ENCODE measurements at places on chromosomes 2 and 18.
A peak's percentile ranks its signal among the peaks of the same experiment; 100 is the strongest.

DNA sequence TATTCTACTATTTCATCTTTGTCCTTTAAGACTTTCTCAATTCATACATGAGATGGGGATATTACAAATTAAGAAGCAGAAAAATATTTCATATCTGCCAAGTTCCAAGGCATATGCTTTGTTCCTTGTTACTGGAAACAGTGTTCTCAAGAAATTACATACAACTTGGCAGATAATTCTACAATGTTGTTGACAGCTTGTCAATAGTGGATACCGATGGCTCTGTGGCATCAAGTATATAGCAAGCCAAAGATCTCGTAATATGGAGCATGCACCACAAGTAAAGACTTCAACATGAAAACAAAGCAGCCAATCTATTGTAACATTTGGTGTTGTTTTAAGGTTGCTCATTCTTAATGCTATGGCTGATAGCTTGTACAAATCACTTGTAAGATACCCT lies 598.2 kb upstream of the KLHL29 start:
- DNase-seq, result no peak

DNA sequence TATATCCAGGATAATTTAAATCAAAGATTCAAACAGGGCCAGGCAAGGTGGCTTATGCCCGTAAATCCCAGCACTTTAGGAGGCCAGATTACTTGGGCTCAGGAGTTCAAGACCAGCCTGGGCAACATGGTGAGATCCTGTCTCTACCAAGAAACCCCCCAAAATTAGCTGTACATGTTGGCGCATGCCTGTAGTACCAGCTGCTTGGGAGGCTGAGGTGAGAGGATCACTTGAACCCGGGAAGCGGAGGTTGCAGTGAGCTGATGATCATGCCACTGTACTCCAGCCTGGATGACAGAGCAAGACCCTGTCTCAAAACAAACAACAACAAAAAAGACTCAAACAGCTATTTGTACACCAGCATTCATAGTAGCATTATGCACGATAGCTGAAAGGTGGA lies 9.2 kb downstream of the RAB10 start:
- no peak for DNase-seq

DNA sequence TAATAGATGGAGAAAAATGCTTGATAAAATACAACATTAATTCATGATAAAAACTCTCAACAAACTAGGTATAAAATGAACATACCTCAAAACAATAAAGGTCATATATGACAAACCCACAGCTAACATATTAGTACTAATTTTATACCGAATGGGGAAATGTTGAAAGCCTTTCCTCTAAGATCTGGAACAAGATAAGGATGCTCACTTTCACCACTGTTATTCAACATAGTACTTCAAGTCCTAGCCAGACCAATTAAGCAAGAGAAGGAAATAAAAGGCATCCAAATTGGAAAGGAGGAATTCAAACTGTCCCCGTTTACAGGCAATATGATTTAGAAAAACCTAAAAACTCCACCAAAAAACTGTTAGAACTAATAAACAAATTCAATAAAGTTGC lies 61.5 kb upstream of the CTIF start:
- no peak for DNase-seq

DNA sequence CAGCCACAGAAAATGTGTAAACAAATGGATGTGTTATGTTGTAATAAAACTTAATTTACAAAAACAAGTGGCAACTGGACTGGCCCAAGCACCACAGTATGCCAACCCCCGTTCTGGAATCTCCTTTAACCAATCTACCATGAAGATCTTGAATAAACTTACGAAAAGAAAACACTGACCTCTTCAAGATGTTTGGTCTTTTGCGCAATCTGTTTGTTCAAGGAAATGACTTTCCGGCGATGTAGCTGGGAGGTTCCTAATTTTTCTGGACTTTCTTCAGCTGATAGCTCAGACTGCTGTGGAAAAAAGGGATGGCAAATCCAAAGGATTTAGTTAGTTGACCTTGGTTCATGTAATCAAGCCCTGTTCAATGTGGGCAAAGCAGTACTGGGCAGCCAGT lies 55.7 kb downstream of the CCDC93 start:
- DNase-seq, result no peak

- no peak for DNase-seq
Measured at GRCh38 chr2:128717758-128718710, 399.4 kb upstream of the HS6ST1 start.

DNA sequence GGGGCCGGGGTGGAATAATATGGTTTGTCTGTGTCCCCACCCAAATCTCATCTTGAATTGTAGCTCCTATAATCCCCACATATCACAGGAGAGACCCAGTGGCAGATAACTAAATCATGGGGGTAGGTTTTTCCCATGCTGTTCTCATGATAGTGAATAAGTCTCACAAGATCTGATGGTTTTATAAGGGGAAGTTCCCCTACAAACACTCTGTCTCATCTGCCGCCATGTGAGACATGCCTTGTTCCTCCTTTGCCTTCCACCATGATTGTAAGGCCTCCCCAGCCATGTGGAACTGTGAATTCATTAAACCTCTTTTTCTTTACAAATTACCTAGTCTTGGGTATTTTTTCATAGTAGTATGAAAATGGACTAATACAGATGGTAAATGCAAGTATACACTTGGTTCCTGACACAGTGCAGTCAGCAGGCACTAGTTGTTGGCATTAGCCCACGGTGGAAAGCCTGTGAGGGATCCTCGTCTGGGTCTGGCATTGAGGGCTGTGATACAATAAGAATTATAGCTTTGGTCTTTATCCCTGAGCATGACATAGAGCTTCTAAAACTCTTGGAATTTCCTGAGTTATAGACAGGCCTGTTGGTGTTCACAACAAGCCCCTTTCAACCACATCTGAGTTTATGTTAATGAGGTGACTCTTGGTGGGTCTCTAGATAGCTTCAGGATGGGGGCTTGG lies 135.8 kb downstream of the CABLES1 start:
- no peak for DNase-seq

DNA sequence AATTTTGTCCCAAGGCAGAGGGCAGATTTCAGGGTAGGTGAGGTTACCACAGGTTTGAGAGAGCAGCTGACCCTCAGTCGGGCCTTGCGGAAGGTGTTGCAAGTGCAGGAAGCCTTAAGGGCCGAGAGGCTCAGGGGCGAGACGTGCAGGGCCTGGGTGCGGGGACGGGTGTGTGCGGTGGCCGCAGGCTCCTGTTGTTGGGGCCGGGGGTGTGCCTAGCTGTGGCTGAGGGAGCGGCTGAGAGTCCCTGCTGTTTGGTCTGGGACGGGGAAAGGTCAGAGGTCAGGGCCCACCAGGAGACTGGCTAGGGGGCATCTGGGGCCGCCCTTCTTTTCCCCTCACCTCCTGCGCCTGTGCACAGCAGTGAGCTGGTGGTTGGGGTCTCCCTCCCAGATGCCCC lies 52.5 kb downstream of the NTSR2 start:
- DNase-seq, result no peak

GRCh38 chr2:100870652-100871531 lies 51.0 kb downstream of the NPAS2 start:
- DNase-seq, result no peak

DNA sequence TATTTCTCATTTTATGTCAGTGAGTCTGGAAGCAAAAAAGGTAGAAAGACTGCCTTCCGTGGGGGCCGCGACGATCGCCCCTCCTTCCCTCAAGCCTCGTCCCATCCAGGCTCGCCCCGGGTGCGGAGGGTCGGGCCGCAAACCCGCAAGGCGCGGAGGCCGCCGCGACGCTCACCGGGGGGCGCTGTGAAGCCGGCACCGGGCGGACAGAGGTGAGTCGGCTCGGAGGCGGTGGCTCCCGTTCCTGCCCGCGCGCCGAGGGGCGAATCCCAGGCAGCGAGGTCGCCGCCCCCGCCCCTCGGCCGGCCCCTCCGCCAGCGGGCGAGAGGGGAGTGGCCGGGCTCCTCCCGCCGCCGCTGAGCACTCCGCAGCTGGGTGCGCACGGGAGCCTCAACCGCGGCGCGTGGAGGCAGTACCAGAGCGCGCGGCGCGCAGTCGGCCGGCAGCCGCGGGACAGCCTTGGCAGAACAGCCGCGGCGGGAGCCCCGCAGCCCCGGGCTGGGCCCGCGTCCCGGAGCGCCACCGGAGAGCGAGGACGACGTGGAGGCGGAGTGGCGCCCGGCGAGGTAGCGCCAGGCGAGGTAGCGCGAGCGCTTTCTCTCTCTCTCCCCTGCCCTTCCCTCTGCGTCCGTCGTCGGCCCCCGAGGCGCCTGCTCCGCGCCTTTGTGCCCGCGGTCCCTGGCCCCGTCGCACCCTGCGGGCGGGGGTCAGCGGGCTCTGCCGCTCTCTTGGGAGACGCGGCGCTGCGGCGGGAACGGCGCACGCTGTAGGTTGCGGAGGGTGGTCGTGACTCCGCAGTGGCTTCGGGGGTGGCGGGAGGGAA lies at the start of gene MYO1B:
MYO1B (plus strand) TSS at position 359 of the 823 bp plus-strand sequence. CDS start 31,492 bp downstream, outside the sequence.
- DNase-seq, result peak; percentile 92

DNA sequence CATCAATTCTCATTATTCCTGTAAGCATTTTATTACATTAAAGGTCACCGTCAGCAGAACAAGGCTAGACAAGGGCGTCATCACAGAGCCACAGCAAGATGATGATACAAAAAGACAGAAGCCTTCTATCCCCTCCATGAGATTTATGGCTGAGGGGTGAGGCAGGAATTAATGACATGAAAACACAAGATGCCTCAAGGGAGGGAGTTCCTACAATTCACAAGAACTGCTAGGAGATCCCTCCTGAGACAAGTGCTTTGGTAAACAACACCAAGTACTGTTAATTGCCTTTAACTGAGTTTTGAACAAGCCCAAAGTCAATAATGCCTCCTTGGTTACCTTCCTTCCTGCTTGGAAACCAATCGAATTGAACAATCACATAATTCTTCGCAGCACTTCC lies 14.1 kb downstream of the ADD2 start:
- no peak for DNase-seq

GRCh38 chr2:109523536-109524361 lies 90.0 kb downstream of the SEPTIN10 start:
- DNase-seq, result peak; percentile 55

DNA sequence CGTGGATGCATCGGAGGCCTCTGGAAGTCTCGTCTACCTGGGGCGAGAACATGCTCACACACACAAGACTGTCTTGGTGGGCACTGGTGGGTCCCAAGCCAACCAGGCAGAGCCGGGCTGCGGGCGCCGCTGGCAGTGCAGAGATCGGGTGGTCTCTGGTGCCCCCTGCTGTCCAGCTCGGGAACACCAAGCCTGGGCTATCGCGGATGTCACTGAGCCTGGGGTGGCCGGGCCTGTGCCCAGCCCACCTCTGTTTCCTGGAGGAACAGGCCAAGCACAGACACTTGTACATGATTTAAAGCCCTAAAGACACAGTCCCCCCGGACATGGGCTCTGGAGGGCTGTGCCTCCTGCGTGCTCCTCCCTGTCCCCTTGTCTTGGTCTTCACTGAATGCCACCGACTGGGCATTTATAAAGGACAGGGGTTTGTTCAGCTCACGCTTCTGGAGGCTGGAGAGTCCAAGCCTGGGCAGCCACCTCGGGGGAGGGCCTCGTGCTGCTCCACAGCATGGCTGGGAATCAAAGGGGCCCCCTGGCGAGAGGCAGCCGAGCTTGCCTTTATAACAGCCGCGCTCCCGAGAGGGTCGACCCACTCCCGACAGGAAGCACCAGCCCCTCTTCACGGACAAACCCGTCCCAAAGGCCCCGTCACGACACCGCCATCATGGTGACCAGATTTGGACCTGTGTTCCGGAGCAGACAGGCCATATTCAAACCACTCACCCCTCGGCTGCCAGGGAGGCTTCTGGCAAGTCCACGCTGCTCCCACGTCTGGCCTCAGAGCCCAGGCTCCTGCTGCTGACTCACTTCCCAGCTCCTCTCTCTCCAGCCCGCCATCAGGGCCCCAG lies 3.6 kb upstream of the OTOS start:
- DNase-seq, result peak; percentile 83

GRCh38 chr18:2535419-2535910 lies 35.8 kb downstream of the METTL4 start:
- DNase-seq, result no peak

DNA sequence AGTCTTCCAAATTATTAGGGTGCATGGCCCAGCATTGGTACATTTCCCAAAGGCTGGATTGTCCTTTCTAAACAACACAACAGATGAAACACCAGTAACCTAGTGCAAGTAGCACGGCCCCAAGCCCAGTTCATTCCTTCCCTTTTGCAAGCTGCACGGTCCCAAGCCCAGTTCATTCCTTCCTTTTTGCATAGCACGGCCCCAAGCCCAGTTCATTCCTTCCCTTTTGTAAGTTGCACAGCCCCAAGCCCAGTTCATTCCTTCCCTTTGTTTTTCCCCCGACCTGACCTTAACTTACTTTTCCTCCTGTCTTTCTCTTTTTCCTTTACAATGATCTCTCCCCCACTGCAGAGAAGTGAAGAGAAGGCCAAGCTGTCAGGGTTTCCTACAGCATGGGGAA lies 60.9 kb downstream of the C18orf63 start:
- no peak for DNase-seq

DNA sequence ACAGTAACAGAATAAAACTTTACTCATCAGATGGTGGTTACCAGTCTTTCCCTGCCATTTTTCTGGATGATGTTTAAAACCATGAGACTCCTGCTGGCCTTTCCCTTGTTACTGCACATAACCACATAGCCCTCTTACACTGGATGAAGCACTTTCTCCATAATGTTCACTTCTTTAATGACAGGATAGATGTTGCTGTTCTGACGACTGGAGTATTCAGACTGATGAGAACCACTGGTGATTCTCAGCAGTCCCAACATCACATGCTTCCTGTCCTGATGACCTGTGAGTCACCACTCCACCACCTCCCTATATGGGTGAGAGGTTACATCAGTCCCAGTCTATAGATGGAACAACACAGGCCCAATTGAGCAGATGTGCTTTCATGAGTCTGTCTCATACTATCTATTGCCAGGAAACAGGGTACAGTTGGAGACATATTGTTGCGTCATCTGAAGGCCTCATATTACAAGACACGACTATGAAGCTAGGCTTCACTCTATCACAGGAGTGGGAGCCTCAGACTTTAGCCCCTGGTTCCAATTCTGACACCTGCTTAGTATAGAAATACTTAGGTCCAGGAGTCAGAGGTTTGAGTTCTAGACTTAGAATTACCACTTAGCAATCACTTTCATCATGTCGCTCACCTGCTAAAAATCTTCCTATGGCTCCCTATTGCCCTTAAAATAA lies 145.7 kb upstream of the KLF7 start:
- DNase-seq, result no peak

DNA sequence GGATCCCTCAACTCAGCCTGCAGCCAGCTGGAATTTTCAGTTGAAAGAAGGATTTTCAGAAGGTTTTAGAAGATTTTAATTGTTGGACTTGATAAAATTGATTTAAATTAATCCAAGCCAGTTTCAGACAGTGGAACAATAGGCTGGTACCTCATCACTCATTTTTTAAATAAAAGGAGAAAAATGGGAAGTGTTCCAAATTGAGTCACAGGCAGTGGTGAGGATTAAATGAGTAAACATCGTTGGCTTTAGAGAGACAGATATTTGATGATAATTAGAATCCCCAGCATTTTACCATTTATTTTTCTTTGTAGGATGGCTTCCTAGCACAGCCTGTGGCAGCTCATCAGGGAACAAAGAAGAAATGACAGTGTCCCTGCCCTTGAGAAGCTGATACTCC lies 7.4 kb downstream of the CXCR4 start:
- DNase-seq, result no peak
